ENCODE measurements at places on chromosomes 7 and 10. TPM values are rescaled to one million over a fixed set of nuclear protein-coding genes. Genes with fewer than 3 reads are reported as not detected.

- DNase-seq: no peak
- H3K4me3 ChIP-seq: no peak overlapping the region
- no peak overlapping the region for H3K27ac ChIP-seq
- peaks cover 4% of the 10 kb centered on the region for H3K4me1 ChIP-seq
- peaks cover 1% of the 10 kb centered on the region for H3K36me3 ChIP-seq
Measured at GRCh38 chr7:131026297-131027000, 292.4 kb upstream of the KLF14 start.

The CALCR gene
- total RNA-seq: not detected

DNA sequence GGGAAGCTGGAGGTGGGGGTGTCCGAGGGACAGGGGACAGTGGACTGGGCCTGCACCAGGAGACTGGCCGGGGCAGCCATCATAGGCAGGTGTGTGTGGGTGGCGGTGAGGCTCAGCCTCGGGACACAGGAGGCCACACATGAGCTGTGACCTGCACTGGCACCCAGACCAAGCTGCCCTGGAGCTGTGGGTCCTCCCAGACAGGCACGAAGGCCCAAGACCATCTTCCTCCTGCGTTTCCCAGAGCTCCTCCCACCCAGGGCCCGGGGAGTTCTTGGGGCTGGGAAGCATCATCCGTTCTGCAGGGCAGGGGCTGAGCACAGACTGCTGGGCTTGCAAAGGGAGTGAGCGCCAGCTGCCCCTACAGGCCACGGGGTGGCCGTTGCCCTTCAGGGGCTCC is 87.4 kb downstream of the PDGFA start:
- H3K27me3 ChIP-seq: peaks cover 3% of the 10 kb centered on the region
- H3K36me3 ChIP-seq: no peaks in the 10 kb centered on the region
- no peak overlapping the region for H3K4me3 ChIP-seq
- H3K4me1 ChIP-seq: peaks cover 20% of the 10 kb centered on the region

GRCh38 chr7:74029089-74029785 is 1.3 kb downstream of the ELN start:
- peaks cover 55% of the 10 kb centered on the region for H3K4me1 ChIP-seq
- H3K4me3 ChIP-seq: peak overlapping the region; percentile 6
- H3K36me3 ChIP-seq: no peaks in the 10 kb centered on the region
- H3K27me3 ChIP-seq: peaks cover 5% of the 10 kb centered on the region
- no peak overlapping the region for H3K27ac ChIP-seq

Measured in mesothelial cell of epicardium (in vitro differentiated cells).